ENCODE measurements at places on chromosomes 1 and 21.

GRCh38 chr1:111198836-111199235, 1.6 kb downstream of the DENND2D start:
- no peak for DNase-seq

GRCh38 chr1:109997867-109998229, 13.3 kb downstream of the AHCYL1 start:
- DNase-seq: no peak

- no peak for DNase-seq
Measured at GRCh38 chr1:29958271-29958670, 721.9 kb downstream of the PTPRU start.

- DNase-seq: no peak
Measured at GRCh38 chr1:199936441-199936840, 91.1 kb upstream of the NR5A2 start.

- no peak for DNase-seq
Measured at GRCh38 chr21:14557413-14557812, 11.3 kb upstream of the SAMSN1 start.

- DNase-seq: no peak
Measured at GRCh38 chr1:44616284-44616990, 57.8 kb downstream of the TMEM53 start.

DNA sequence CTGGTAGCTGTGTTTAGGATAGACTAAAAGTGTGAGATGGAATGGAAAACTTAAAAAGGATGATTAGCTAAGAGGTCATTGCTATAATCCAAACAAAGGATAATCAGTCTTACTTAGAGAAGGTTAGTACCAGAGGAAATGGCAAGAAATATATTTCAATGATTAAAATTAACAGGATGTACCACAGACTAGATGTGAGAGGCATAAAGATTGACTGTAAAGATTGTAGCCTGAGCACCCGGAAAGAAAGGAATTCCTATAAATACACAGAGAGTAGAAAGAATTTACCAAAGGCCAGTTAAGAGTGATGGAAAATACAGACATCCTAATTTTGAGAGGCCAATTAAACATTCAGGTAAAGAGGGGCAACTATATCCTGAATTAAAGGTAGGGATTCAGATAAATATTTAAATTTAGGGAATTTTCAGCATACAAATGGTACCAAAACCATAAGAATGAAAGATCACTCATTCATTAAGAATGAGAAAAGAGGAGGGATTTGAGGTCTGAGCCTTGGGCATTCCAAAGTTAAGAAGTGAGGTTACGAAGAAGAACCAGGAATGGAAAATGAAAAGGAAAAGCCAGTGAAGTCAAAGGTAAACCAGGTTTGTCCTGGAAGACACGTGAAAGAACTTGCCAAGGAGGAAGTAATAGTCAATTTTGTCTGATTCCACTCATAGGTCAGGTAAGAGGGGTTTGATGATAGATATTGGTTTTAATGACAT, 46.4 kb upstream of the RGS1 start:
- no peak for DNase-seq

GRCh38 chr1:21873761-21874160, 61.7 kb downstream of the LDLRAD2 start:
- no peak for DNase-seq

DNA sequence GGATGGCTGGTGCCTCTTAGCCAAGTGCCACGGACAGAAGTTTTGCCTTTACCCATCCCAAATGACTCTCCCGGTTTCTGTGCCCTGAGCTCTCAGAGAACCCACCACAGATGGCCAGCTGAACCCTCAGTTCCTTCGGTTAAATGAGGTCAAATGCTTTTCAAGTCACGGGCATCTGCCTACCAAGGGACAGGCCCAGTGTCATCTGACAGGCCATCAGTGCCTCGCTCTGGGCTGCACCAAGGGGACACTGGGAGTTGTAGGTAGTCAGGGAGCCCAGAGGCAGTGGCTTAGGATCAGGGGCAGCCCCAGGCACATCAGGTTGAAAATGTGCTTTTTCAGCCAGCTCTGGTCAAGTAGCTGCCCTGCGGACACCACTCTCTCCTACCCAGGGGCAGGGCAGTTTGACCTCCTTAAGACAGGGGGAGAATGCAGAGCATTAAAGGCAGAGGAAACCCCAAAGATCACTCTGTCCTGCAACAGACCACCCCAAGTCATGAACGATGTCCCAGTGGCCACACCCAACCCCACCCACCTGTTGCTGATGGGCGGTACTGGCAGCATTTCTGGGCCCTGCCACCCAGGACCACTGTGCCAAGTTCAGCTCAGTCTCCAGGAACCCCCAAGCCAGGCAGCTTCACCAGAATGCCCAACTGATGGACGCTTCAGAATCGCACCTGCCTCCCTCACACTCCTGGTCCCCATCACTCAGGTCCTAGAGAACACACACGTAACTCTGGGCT, 60.7 kb downstream of the CASZ1 start:
- DNase-seq: no peak

DNA sequence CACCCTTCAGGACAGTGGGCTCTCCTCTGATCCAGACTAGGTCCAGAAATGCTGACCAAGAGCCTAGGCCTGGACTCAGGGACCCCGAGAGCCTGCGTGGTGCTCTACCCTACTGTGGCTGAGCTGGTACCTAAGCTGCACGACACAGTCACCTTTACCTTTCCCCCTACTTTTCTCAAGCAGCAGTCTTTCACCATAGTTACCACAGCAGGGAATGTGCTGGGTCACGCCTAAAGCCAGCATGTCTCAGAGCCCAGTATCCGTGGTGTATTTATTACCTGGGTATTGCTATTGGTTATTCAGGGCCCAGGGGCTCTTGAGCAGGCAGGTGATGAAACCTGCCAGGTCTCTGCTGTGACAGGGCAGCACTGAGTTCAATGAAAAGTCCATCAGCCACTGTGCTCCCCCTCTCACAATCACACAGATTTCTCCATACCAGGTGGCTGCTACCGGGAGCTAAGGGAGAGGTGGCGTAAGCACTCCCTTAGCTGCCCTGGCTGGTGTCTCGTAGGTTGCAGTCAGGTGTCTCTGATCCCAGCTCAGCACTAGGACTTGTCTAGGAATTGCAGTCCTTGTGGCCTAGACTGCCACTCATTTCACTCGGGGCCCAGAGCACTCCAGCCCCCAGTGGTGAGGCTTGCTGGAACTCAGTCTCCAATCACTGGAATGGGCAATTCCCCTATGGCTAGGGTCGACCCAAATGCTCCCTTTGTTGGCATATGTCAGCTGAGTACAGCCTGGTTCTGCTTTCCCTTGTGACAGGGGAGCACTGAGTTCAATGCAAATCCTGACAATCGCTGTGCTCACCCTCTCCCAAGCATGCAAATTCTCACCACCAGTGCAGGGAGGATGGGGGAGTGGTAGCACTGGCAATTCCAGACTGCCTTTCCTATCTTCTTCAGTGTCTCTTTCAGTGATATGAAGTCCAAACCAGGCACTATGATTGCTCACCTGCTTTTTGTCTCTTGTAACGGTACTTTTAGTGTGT, 128.7 kb downstream of the PHTF1 start:
- DNase-seq: no peak

- no peak for DNase-seq
Measured at GRCh38 chr1:2637442-2638145, 4.8 kb upstream of the MMEL1 start.

GRCh38 chr1:201026836-201027235, 3.3 kb upstream of the KIF21B start:
- DNase-seq: no peak

- no peak for DNase-seq
Measured at GRCh38 chr1:205077158-205077933, 6.9 kb downstream of the TMEM81 start.

All from MM.1S (cell line).